Nephron progenitor cell (in vitro differentiated cells): ENCODE measurements at places on chromosomes 7 and 10.

DNA sequence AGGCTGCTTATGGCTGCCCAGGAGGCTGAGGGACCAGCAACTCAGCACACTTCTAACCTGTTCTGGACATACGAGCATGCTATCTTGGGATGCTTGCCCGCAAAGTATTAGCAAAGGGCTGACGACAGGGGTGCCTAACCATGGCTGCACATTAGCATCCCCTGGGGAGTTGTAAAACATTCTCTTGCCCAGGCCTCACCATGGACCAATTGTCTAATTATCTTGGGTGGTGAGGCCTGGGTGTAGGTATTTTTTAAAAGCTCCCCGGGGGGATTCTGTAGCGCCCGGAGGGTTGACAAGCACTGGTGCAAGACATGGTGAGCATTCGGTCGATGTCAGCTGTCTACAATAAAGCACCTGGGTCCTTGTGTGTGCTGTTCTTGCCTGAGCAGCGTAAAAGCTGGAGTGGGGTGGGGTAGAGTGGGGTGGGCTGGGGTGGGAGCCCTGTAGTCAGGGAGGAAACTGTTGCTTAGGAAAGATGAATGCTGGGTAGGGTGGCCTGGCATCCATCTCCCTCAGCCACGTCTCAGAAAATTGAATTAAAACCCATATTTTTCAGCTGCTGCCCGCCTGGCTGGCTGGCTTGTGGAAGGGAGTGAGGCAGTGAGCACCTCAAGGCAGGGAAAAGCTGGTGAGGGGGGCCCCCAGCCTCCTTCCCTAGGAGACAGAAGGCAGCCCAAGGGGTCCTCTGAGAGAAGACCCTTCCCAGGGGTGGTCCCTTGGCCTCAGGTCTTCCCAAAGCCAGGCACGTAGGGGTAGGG is 2.9 kb upstream of the ADCYAP1R1 start:
- DNase-seq = no peak

- no peak for DNase-seq
Observed at GRCh38 chr10:45235798-45236220, 79.6 kb downstream of the OR13A1 start.

GRCh38 chr7:121730869-121731268 is 142.1 kb upstream of the PTPRZ1 start:
- no peak for DNase-seq

DNA sequence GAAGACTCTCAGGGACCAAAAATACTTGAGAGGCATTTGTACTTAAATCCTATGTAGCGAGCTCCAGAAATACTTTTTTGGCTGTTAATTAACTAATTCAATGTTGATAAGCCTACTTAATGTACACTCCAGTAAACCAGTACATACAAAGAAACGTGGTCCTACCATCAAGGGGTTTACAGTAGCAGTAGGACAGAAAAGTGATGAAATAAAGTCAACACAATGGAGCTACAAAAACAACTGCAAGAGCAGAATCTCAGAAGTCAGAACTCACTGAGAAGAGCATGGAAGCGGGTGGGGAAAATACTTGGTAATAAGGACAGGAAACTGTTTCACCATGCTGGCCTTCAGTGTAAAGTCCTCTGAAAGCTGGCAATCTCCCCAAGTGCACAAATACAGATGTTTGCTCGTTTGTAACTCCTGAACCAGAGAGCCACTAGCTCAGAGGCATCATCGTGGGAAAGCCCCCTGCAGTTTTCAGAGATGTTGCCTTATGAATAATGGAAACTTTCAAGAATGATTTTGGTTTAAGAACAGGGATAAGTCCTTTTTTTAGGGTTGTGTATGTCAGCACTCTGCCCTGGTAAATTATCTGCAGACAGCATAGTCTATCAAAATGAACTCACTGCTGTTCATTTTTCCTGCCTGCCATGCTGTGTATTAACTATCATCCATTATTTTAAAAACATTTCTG is 233.2 kb downstream of the SORCS1 start:
- no peak for DNase-seq

GRCh38 chr7:43870316-43870715 is 999 bp upstream of the MRPS24 start:
- no peak for DNase-seq

- DNase-seq = no peak
Observed at GRCh38 chr10:88680958-88681357, 16.7 kb downstream of the LIPF start.

- no peak for DNase-seq
Observed at GRCh38 chr7:31340603-31341002, at the start of gene NEUROD6. Gene NEUROD6, minus strand, starts transcription at chr7:31340726. Its CDS starts 1,458 bp downstream, at chr7:31339268.

DNA sequence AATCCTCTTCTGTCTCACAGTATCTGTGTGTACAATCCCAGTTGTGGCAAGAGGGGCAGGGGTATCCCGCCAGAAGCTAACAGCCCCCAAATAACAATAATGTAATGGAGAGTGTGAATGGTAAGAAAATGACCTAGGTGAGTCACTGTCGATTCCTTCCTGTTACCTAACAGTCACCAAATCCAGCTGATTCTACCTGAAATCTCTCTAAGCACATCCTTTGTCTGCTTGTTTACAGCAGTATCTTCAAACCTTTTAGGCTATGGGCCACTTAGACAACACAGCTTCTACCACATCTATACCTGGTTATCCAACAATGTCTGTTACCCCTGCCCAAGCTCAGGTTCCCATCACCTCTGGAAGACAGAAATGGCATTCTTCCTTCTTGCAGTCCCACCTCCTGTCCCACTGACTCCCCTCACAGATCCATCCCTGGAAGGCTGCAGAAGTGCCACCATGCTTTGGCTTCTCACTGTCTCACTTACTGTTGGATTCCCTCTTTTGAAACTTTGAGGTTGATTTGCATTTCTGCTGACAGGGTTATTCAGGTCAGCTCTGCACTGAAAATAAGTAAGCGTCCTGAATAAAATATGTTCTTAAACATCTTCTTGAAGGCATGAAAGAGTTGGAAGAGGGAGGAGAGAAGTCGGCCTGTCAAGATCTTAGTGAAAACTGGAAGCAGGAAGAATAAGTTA is 13.1 kb downstream of the PIP4K2A start:
- no peak for DNase-seq

DNA sequence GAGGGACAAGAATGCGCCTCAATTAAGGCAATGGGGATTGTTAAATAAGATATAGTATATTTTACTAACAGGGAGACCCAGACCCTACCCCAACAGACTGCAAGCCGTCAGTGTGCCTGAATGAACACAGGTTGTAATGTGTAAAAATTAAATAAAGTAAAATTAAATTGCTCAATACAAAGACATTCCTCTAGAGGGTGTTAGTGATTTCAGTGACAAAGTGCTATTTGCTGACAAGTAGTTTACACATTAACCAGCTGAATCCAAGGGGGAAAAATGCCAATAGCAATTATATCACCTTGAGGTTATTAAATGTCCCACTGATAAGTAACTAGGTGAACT is 110.5 kb downstream of the EBF3 start:
- DNase-seq = no peak

GRCh38 chr7:68971634-68972340 is 626.5 kb upstream of the AUTS2 start:
- no peak for DNase-seq

DNA sequence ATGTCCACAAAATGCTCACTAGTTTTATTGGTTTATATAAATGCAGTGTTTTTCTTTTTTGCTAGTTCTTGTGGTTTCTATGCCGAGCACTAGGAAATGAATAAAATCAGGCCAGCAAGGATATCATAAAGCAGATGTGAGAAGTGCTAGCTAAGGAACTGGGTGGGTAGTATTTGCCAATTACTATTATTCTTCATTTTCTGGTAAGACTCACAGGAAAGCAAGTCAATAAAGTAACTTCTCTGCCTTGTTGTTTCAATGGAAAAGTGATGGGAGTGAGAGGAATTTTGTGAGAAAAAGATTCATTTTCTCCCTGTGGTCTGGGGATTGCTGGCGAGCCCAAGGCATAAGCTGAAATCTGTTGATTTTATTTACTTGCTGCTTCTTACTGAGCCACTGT is 50.5 kb upstream of the TRIL start:
- DNase-seq = no peak

GRCh38 chr7:157020514-157021070 is 10.1 kb upstream of the MNX1 start:
- no peak for DNase-seq

DNA sequence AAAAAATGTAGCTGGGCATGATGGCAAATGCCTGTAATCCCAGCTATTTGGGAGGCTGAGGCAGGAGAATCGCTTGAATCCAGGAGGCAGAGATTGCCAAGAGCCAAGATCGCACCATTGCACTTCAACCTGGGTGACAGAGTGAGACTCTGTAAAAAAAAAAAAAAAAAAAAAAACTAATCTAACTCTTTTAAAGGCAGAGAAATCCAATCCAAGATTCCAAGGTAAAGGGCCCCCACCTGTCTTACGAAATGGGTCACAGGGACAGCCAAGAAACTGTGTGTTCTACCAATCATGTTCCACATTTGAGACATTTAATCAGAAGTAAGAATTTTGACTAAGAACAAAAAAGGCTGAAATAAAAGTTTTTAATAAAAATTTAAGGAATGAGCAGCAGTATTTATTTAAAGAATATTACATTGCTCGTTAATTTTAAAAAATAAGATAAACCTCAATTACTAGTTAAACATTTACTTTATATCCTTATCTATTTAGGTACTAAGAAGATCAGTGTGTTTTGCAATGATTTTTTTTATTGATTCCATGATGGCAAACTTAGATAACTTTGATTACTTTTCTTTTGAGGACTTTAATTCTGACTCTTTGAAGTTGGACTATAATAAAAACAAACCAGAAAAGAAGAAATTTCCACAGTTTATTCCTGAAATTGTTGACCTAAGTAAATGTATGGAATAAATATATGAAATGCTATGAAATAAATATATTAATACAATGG is 6.7 kb upstream of the OAT start:
- DNase-seq = no peak

- no peak for DNase-seq
Observed at GRCh38 chr7:56051053-56051338, 248 bp downstream of the PSPH start.

- DNase-seq = no peak
Observed at GRCh38 chr10:31033147-31033546, 1.5 kb upstream of the ZNF438 start.

DNA sequence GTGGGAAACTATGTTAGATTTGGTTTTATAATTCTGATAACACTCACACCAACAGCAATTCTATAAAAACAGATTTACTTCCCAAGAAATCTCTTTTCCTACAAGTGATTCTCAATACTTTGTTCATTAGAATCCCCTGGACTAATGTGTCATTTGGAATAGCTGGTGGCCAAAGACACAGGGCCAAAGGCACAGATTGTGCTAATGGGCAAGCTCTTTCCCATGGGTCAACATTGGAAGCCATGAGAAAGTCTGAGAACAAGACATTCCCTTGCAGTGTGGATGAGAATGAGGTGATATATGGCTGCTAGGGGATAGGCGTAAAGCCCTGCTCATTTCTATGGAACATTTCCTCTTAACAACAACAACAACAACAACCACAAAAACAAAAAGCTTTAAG is 153.8 kb downstream of the AMPH start:
- no peak for DNase-seq

GRCh38 chr10:5570007-5570655 is 45.4 kb downstream of the CALML3 start:
- no peak for DNase-seq
